ENCODE measurements at places on chromosomes 4 and X.

DNA sequence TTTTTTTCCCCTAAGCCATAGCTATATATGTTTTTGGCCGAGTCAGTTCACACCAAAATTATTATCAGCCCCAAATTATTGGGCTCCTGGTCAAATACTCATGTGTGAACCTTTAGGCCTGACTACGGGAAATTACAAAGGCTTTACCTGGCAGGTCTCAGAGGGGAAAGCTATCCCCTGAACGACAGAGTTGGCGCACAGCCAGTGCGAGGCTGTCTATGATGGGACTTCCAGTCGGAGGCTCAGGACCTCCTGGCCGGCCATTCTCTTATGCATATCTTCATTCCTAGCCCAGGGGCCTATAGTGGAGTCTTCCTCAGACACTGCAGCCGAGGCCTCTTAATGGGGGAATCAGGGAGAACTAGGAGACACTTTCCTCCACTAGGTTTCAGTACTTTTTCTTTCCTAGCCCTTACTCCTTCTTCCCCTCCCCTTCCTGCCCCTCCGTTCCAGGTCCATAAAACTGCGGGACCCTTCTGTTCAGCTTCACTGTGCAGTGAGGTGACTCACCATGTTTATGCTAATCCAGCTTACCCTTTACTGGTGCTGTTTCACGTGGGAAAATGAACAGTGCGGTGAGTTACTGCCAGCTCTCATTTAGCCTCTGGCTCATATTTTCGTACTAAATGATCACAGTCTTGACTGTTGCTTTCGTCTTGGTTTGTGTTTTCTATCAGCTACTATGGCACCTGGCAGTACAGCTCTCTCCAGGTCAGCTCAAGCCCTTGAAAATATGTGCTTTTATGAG, 533.9 kb downstream of the FSTL5 start:
- no peak for DNase-seq

DNA sequence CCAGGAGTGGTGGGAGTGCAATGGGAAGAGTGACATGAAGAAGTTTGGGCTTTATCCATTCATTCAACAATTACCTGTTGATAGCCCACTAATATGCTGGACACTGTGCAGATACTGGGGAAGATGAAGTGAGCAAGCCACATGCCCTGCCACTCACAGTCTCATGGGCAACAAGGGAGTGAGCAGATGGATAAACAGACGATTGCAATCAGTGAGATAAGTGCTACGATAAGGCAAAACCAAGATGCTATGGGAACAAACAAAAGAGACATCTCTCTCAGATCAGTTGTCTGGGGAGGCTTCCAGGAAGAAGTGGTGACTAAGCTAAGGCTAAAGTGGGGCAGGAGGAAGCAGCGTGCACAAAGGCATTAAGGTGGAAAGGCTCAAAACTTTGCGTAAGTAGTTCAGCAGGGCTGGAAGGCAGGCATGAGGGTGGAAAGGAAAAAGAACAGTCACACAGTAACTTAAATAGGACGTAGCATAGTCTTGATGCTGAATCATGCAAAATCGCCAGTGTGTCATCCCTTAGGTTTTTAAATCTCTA, 31.7 kb downstream of the GAB3 start:
- DNase-seq, result no peak

DNA sequence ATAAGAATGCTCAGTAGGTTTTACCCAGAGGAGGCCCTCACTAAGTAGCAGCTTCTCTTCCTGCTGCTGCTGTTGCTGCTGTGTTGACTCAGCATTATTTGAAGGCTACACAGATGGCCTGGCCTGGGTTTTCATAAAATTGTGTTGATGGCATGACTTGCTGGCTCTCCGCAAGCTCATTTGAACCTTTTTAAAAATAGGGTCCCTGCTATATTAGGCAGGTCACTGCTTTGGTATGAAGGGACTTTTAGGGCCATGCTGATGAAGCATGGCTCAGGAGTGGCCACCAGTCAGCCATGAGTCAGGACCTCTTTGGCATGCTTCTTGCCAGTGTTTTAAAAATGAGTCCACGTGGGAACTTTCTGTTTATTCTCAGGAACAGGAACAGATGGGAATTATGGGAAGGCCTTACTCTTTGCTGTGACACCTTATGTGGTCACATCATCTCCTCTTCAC, 128.7 kb downstream of the MID1IP1 start:
- no peak for DNase-seq

GRCh38 chr4:83250687-83251446, 33.7 kb downstream of the COQ2 start:
- DNase-seq, result no peak

- DNase-seq, result no peak
These were observed 48.1 kb upstream of the BCOR start for GRCh38 chrX:40145923-40146261.

GRCh38 chr4:158446106-158446505, 75.6 kb upstream of the RXFP1 start:
- no peak for DNase-seq

GRCh38 chr4:81573840-81574239, 102.1 kb upstream of the RASGEF1B start:
- no peak for DNase-seq

- no peak for DNase-seq
These were observed 7.5 kb downstream of the TLR10 start for GRCh38 chr4:38775326-38775725.

DNA sequence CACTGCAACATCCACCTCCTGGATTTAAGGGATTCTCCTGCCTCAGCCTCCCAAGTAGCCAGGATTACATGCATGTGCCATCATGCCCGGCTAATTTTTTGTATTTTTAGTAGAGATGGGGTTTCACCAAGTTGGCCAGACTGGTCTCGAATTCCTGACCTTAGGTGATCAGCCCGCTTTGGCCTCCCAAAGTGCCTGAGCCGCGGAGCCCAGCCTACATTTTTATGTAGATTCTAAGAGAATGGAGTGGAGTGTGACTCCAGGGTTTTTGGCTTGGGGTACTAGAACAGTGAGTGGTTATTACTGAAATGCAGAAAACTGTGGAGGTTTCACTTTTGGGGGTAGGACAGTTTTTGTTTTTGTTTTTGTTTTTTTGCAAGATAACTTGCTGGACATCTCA, 806.0 kb downstream of the ADGRL3 start:
- DNase-seq, result no peak

- no peak for DNase-seq
These were observed 161.0 kb upstream of the RASGEF1B start for GRCh38 chr4:81632581-81633299.

DNA sequence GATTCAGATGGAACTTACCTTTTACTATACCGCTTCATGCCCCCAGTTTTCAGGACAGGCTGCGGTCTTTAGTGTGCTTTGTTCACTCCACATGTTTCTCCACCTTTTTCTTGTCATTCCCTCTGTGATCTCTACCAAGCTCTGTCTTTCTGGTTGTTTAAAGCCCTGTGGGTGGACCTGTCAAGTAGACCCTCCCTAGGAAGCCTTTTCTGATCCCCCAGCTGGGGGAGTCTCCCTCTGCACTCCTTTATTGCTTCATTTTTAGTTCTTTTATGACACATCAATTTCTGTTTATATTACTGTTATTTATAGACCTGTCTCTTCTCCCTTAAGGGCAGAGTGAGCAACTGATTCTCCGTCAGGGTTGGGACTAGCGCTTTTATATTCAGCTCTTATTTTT, 150.2 kb downstream of the C4orf33 start:
- no peak for DNase-seq

GRCh38 chrX:150942942-150943594, 40.1 kb upstream of the HMGB3 start:
- no peak for DNase-seq

DNA sequence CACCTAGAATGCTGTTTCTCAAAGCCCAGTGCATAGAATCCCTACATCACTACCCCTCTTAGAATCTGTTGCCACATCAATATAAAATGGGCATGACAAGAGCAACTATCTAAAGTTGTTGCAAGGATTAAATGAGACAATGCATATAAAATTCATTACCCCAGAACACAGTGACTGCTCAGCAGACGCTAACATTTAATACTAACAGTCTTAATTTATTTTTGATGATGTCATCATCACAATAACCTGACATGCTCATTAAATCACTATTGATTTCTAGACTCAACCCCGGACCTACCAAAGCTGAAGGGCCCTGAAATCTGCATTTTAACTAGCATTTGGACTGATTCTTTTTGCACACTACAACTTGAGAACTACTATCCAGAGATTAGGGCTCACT, 3.9 kb downstream of the ARSJ start:
- DNase-seq, result no peak

DNA sequence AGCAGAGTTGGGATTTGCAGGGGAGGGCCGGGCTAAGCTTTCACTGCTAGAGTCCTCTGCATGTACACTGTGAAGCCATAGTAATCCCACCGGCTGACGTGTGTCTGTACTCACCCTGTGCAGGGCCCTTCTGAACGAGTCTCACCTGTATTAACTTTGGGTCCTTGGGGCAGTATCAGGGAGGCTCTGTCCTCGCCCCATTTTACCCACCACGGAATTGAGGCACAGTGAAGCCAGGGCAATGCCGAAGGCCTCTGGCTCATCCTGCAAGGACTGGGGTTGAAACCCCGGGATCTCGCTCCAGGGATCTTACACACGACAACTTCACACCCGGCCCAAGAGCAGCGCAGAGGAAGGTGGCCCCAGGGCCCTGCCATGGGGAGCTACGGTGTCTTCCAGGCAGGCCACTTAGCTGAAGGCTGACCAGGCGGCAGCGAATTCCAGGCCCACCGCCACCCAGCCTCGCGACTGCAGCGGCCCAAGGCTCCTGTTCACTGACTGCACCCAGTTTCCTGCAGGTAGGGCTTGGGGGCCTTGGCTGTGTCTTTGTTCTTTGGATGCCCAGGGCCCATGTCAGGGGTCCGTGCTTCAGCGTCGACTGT, 75.5 kb upstream of the ADRA2C start:
- no peak for DNase-seq

DNA sequence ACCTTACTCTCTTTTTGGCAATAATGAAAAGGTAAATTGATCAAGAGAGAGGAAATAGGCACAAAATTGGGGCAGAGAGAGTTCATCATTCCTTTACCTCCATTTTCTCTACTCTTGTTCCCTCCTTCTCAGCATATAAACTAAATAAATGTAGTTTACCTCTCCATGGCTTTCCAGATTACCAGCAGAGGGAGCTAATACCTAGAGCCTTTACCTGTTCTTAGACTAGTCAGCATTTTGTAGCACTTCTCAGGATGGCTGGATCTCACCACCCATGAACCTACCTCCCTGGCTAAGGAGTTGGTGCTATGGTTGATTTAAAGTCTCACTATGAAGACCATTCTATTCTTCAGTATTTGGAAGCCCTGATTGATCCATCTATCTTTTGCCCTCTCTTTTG, 15.7 kb downstream of the OFD1 start:
- no peak for DNase-seq

GRCh38 chr4:101019313-101019712, 328.0 kb downstream of the PPP3CA start:
- DNase-seq, result no peak

DNA sequence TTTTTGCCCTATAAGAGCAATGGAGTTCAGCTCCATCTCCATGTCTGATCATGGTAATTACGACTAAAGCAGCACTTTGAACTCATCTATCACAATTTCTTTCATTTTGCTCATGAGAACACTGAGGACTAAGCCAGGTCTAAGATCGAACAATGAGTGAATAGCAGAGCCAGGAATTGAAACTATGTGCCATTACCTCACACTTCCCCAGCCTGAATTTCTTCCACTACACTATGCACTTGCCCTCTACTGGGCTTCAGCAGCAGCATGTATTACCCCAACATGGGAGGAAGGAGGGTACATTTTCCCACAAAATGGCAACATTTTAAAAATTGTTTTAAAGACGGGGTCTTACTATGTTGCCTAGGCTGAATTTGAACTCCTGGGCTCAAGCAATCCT, 274.7 kb upstream of the FGF13 start:
- DNase-seq, result no peak

- no peak for DNase-seq
These were observed 30.1 kb downstream of the NEUROG2 start for GRCh38 chr4:112485930-112486329.

DNA sequence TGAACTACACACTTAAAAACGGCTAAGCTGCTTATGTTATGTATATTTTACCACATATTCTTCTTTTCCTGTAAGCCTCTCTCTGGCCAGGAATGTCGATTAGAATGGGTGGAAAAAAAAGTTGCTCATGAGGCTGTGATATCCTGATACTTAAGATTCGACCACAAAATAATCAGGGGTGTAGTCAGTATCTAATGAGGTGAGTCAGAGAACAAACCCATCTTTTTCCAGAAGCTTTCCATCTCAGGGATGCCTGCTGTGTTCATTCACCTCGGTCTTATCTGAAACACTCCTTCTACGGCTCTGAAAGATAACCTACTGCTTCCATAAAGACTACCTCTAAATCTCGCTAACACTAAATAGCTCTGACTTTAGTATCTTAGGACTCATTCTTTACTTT, 142.7 kb upstream of the MAP3K15 start:
- DNase-seq, result no peak

DNA sequence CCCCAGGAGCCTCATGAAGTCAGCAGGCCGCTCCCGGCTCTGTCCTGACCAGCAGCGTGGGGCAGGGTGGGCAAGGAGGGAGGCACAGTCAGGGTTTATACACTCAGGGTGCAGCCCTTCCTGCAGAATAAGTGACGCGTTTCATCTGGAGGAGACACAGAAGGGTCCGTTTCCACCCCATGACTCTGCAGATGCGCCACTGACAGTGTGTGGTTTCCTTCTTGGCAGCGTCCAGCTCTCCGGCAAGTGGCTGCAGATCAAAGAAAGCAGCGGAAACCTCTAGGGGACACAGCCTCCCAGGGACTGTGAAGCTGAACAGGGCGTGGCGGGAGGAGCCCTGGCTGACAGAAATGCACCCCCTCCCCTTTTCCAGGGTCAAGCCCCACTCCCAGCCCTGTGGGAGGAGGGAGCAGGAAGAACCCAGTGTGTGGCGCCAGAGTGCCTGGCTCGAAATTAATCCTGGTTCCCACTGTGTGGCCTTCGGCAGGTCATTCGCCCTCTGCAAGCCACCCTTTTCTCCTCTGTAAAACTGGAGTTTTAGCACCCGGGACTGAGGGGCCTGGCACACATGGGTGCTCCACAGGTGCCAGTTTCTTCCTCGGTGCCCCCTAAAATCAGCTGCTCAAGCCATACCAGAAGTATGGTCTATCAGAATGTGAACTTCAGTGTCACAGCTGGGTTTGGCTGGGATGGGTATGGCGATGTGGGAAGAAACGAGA, 17.3 kb upstream of the TBC1D14 start:
- no peak for DNase-seq

Data from stimulated activated CD4-positive, alpha-beta T cell treated with anti-CD3 and anti-CD28 coated beads, Interleukin-2, amount 100 ng/mL, for 48 hours (primary cell).